ENCODE measurements at places on chromosomes 4 and X.

DNA sequence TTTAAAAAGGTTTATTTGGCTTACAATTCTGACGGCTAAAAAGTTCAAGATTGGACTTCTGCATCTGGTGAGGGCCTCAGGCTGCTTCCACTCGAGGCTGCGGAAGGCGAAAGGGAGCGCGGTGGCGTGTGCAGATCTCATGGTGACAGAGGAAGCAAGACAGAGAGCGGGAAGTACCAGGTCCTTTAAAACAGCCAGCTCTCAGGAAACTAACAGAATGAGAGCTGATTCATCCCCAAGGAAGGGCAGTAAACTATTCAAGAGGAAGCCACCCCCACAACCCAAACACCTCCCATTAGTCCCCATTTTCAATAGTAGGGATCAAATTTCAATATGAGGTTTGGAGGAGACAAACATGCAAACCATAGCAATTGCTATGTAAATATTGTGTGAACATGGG is 2144.2 kb upstream of the AGA start:
- no peak for DNase-seq

GRCh38 chr4:40247350-40247749 is 50.5 kb downstream of the RHOH start:
- DNase-seq, result peak; percentile 43

DNA sequence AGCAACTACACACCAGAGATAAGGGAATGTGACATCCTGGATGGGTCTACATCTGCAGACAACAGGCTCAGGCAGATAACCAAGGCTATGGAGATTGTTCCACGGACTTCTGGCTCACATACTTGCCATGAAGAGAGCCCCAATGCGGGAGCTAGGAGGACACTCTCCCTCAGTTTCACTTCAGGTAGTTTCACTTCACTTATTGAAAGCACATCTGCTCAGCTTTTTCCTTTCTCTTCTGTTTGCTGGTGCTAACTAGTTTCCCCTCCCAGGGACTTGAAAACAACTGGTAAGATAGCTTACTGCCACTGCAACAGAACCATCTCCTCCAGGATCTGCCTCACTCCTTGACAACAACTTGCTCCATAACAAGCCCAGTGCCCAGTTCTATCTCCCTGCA is 1.4 kb upstream of the CT47C1 start:
- DNase-seq, result no peak

- no peak for DNase-seq
Observed at GRCh38 chr4:105092768-105093167, 53.9 kb upstream of the TET2 start.

DNA sequence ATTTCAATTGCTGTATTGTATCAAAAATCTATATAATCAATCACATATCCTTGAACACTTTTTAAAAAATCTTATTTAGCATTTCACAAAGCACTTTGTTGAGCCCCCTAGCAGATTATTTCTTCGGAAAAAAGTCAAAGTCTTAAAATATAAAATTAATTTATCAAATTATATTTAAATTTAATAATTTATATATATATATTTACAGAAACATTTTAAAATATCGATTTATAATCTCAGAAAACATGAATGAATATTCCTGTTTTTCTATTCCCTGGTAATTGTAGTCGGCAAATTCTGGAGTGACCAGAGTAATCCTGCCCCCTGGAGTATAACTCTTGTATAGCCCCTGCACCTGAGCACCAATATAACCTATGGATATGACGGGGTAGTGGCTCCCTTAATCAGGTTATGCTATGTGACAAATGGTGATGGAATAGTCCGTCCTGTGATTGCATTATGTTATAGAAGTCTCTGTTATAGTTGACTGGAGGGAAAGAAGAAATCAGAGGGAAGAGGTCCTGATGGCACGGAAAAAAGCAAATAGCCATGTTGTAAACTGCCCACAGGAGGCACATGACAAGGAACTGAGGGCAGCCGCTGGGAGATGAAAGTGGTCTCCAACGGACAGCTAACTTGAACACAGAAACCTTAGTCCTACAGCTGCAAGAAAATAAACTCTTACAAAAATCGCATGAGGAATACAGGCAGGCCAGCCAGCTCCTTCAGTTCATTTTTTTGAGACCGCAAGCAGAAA is 1092.3 kb downstream of the ARAP2 start:
- no peak for DNase-seq

DNA sequence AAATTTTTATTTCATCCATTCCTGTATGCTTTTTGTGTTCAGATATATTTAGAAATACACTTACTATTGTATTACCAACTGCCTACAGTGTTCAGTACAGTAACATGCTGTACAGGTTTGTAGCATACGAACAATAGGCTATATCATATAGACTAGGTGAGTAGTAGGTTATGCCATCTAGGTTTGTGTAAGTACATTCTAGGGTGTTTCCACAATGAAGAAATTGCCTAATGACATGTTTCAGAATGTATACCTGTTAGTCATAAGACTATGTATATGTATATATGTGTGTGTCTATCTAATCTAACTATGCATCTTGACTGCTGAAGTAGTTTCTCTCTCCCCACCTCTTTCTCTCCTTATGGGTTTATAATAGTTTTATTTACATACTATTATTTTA is 51.5 kb upstream of the BTC start:
- no peak for DNase-seq

DNA sequence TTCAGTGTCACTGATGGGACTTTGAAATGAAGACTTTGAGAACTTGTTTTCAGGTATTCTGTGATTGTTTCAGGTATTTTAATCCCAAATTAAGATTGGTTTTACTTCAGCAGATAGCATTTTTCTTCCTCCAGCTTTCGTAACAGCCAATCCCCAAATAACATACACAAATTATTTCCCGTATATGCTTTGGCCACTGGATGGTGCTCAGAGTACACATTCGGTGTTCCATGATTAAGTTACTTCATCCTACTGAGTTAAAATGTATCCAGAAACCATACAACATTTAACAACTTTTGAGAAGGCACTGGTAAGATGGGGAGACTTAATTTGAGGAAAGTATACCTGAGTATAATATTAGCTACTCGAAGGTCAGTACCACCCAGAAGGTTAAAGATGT is 233.4 kb upstream of the FAM47A start:
- DNase-seq, result no peak

GRCh38 chr4:150126201-150126863 is 48.1 kb downstream of the DCLK2 start:
- DNase-seq, result no peak

GRCh38 chr4:60034361-60034760 is 1165.8 kb upstream of the ADGRL3 start:
- DNase-seq, result no peak

GRCh38 chr4:92339676-92340075 is 35.9 kb downstream of the GRID2 start:
- no peak for DNase-seq

- no peak for DNase-seq
Observed at GRCh38 chr4:70703619-70704214, 15.4 kb downstream of the UTP3 start.

DNA sequence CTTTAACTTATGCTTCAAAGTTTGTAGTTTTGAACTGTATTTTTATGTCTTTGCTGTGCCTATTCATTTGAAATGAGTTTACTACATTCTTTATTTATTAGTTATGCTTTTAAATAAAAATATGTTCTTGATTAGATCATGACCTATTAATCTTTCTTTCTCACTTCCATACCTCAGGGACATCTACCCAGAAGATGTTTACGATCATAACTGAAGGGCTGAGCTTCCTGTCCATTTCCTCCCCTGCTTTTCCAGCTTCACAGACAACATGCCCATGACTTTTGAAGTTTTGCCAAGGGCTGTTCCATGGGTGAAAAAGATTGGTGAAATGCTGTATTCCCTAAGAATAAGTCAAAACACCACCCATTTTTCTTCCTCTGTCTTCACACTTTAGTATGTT is 99.7 kb upstream of the DDIT4L start:
- no peak for DNase-seq

- no peak for DNase-seq
Observed at GRCh38 chr4:57378766-57379165, 268.6 kb upstream of the IGFBP7 start.

GRCh38 chrX:48045410-48046311 is 25.8 kb downstream of the ZNF630 start:
- DNase-seq, result no peak

DNA sequence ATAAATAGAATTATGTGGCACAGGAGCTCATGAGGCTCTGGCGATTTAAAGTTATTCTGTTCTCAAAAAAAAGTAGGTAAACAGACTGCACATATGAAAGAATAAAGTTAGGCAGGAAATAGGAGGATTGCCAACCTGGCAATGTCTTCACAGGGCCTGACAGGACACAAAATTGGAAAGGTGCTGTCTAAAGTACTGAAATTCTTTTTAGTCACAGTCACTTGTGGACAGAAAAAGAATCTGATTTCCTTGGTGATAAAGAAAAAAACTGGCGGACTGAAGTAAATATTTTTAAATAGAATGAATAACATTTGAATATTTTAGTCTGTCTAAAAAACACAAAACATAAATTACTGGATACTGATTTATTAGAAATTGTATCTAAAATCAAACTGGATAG is 124.4 kb downstream of the VEGFC start:
- no peak for DNase-seq

DNA sequence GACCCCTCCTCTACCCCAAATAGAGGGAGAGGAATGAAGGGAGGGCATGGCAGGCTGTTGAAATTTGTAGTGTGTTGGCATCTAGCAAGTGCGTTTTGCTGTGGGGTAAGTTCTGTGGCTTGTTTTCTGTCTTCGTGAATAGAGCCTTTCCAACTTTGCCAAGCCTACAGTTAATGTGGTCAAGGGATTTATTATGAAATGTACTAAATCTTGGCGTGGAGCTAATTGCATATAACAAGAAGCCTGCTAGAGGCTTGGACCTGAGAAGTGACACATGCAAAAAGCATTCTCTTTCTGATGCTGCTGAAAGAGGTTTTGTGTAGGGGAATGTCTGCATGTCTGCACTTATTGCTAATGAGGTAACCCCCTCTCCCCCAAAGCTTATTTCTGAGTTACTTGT is 132.2 kb downstream of the BMPR1B start:
- no peak for DNase-seq

- no peak for DNase-seq
Observed at GRCh38 chr4:79445371-79445781, 37.3 kb upstream of the GK2 start.

DNA sequence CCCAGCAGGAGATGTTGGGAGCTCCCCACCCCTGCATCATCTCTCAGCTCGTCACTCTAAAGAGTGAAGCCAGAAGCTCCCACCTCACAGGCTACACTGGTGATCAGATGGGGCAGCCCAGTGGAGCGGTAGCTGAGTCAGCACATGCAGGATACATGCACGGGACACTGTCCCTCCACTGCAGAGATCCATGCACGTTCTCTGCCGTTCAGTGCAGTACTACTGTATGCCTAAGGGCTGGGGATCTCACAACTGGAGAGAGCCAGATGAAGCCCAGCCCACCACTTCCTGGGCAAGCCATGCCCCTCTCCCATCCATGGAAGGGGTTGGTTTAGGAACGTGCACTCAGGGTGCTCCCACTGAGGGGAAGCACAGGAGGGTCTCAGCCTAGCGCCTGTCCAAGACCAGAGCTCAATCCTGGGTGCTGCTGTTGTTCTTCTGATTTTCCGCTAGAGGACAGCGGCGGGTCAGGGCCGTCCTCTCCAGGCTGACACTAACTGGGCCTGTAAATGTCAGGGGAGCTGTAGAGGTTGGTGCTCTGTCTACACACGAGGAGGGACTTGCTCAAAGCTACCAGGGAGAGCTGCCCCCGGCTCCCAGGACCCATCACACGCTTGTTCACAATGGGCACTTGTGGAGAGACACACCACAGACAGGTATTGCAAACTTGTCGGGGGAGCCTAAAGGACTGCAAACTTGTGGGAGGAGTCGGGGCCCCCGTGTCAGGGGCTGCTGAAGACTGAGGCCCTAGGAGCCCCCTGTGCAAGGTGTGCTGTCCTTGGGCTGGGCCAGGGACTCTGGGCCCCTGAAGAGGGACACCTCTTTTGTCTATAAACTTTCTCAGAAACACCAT is 18.2 kb upstream of the ABLIM2 start:
- no peak for DNase-seq

DNA sequence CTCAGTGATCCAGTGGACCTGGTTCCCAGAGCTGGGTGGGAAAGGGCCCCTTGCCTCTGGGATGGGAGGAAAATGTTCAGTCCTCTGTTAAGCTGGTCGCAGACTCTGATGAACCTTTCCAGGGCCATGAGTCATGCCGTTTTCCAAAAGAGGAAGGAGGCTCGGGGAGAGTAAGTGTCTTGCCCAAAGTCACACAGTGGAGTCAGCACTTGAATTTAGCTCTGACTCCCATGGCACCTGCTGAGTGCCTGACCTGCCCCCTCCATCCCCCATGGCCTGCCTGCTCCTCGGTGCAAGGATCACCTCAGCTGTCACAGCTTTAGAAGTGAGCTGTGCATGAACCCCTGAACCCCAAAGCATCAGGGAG is 14.0 kb upstream of the KIAA0232 start:
- no peak for DNase-seq

GRCh38 chrX:136128743-136129142 is 18.6 kb upstream of the FHL1 start:
- no peak for DNase-seq

- no peak for DNase-seq
Observed at GRCh38 chr4:2818351-2818939, 25.2 kb upstream of the ADD1 start.

- no peak for DNase-seq
Observed at GRCh38 chrX:72094894-72095293, 36.8 kb downstream of the RTL5 start.

GRCh38 chrX:44871931-44872820 is 812 bp upstream of the KDM6A start:
- no peak for DNase-seq

GRCh38 chr4:18689308-18690115 is 668.0 kb upstream of the LCORL start:
- DNase-seq, result no peak

GRCh38 chr4:16110661-16111290 is 27.0 kb upstream of the PROM1 start:
- no peak for DNase-seq

DNA sequence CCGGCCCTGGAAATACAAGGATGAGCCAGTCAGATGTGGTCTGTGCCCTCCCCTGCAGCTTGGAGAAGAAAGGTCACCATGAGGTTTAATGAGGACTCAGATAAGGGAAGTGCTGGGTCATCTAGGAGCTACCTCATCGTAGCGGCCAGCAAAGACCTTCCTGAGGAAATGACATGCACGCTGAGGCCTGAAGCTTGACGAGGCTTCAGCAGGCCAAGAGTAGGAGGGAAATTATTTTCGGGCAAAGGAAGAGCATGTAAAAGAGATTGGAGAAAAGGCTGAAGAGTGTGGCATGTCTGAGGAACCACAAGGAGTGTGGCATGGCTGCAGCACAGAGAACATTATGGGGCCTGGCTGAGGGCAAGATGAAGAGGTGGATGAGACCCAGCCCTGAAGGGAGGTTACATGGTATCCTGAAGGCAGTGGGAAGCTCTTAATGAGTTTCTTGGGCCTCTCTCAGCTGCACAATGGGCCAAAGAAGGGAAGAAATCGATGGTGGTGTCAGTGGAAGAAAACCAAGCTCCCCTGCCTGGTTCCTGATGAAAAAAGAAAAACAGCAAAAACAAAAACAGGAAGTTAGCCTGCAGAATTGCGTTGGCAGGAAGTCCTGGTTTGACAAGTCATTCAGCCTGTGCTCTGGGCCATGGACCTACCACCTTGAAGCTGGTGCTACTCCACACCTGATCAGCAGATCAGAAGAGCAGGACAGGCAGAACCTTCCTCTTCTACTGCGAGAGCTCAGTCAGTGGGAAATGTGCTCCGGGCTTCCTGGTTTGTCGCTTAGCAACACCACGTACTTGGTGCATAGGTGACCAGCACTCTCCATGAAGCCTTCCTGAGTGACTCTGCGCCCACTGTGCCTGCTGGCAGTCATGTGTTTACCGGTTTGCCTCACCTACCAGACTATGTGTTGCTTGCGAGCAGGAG is 134.5 kb upstream of the KLF3 start:
- DNase-seq, result no peak

All from stimulated activated CD8-positive, alpha-beta memory T cell treated with anti-CD3 and anti-CD28 coated beads, Interleukin-4, amount 100 ng/mL, for 1 hour (primary cell).